ENCODE measurements at places on chromosomes 6 and 20.

GRCh38 chr20:50347284-50348063 lies 156.8 kb downstream of the CEBPB start:
- no peak for DNase-seq

DNA sequence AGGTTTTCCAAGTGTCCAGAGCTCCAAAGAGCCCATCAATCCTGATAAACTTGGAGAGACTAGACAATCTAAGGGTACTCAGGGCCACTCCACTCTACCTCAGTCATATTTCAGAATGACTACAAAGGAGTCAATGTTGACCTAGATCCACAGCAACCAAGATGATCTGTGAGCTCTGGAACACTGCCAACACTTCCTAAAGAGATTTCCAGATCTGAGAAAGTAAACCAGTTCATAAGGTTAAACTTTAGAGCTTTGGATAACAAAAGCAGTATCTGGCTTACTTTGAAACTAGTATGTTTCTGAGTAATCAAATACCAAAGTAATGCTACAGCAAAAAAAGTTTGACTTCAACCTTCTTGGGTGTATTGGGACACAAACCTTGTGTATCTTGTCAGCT lies 122.7 kb downstream of the BTBD9 start:
- no peak for DNase-seq

GRCh38 chr6:131765081-131765803 lies 42.6 kb upstream of the ENPP1 start:
- no peak for DNase-seq

DNA sequence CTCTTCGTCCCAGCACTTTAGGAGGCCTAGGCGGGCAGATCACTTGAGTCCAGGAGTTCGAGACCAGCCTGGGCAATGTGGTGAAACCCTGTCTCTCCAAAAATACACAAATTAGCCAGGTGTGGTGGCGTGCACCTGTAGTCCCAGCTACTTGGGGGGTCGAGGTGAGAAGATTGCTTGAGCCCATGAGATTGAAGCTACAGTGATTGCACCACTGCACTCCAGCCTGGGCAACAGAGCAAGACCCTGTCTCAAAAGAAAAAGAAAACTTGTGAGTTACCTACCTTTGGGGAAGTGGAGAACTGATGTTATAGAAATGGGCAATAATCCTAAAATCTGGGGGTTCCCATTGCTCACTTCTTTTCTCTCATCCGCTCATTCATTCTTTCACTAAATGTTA lies 58.0 kb downstream of the E2F3 start:
- DNase-seq, result no peak

GRCh38 chr20:40810332-40811000 lies 121.4 kb upstream of the MAFB start:
- DNase-seq, result no peak

GRCh38 chr20:44549123-44549522 lies 27.3 kb upstream of the SERINC3 start:
- DNase-seq, result no peak

- no peak for DNase-seq
Measured at GRCh38 chr6:18997375-18997826, 610.3 kb downstream of the RNF144B start.

- DNase-seq, result no peak
Measured at GRCh38 chr6:111591901-111592461, 13.7 kb downstream of the TRAF3IP2 start.

- DNase-seq, result no peak
Measured at GRCh38 chr6:70956451-70957283, at the start of gene B3GAT2. B3GAT2 (minus strand) TSS chr6:70957060; CDS start chr6:70956429, 631 bp downstream.

DNA sequence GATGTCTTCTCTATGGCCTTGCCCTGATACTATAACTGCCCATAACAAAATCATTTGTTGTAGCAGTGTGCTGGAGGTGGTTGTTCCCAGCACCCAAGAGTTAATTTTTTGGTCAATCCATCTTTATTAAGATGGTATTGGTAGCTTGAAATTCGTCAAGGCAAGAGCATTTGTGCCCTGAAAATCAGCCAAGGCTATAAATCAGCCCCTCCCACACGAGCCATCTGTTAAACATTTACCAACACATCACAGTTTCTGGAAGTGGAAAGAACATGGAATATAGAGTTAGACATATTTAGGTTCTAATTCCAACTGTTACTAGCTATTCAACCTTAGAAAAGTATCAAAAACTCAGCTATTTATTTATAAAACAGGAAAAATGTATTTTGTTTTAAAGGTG lies 888.4 kb upstream of the GJE1 start:
- no peak for DNase-seq

GRCh38 chr6:66638099-66638498 lies 931.1 kb upstream of the EYS start:
- no peak for DNase-seq

- DNase-seq, result no peak
Measured at GRCh38 chr20:33301192-33301930, 18.3 kb downstream of the BPIFB1 start.

DNA sequence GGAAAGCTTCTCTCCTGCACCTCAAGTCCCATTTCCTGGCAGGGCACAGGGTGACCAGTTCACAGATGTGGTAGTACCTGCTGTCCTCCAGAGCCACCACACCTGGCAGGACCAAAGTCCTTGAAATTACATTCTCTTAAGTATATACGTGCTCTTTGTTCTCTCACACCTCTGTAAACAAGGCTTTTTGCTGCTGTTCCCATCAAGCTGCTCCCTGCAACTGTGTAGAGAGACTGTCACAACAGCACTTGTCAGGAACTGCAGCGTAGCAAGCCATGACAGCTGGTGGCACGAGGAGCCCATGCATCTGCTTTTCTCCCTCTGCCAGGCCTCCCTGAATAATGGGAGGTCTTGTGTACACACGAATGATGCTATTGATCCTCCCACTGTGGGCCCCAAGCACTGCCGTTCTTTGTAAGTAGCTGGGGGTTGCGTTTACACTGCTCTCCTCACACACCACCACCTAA lies 431.8 kb downstream of the CD83 start:
- no peak for DNase-seq

- DNase-seq, result no peak
Measured at GRCh38 chr6:88499845-88500699, 333.9 kb upstream of the CNR1 start.

DNA sequence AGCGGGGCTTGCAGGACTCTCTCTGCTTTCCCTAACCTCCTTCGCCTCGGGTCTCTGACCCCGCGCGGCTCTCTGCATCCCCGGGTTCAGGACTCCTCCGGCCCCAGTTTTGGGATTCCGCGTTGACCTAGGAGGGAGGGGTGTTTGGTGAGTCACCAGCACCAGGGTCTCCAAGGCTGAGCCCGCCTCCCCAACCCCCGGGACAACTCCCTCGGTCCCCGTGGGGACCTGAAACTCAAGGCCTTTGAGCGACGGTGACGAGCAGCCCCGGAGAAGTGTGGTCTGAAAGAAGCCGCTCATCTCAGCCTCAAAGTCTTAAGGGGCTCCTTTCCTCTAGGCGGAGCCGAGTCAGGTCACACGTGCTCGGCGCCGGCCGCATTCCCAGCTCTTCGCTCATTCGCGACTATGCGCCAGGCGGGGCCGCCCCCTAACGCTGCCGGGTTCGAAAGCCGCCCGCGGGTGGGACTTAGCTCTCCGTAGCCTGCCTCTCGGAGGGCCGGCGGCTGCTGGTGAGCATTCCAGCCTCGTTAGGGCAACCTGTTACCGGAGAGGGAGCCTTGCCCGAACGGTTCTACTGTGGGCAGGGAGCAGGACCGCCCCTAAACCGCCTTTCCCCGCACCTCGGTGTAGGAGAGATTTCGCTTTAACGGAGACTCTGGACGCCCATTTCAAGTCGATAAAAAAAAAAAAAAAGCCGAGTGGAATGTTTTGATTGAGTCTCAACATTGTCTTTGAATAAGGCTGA lies 3.0 kb upstream of the PRDM13 start:
- no peak for DNase-seq

GRCh38 chr6:62971976-62972658 lies 239.2 kb upstream of the FKBP1C start:
- no peak for DNase-seq

- DNase-seq, result no peak
Measured at GRCh38 chr20:8470156-8470555, 338.1 kb downstream of the PLCB1 start.

GRCh38 chr6:62613928-62614327 lies 327.9 kb upstream of the KHDRBS2 start:
- DNase-seq, result no peak

GRCh38 chr20:51917886-51918535 lies 115.7 kb upstream of the SALL4 start:
- DNase-seq, result no peak

- DNase-seq, result no peak
Measured at GRCh38 chr6:164107297-164107995, 692.9 kb downstream of the QKI start.

DNA sequence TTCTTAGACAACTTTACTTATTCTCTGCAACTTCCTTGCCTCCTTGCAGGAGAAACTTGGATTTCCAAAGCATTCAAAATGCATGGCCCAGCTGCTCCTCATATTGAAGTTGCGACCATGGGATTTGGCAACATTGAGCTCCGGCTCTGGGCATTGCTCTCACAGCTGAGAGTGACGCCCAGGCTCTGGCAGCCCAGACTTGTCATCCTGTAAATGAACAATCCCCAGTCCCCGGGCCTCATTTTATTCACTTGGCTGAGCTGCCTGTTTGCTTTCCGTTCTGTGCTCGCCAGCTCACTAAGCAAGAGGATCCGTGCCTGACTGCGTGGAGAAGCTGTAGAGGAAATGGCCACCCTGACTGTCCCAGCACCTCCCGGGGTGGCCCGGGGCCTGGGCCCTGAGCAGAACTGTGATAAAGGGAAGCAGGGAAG lies 119.5 kb upstream of the CD93 start:
- no peak for DNase-seq

GRCh38 chr20:37294262-37294981 lies 5.0 kb downstream of the MANBAL start:
- no peak for DNase-seq
